ENCODE measurements at places on chromosomes 7 and 10. TPM values are rescaled to one million over a fixed set of nuclear protein-coding genes. Genes with fewer than 3 reads are reported as not detected.

GRCh38 chr10:47049056-47049851, 138.0 kb downstream of the PTPN20 start:
- no peak for DNase-seq

GRCh38 chr10:68553138-68553537, 7.0 kb upstream of the TET1 start:
- DNase-seq, result no peak

DNA sequence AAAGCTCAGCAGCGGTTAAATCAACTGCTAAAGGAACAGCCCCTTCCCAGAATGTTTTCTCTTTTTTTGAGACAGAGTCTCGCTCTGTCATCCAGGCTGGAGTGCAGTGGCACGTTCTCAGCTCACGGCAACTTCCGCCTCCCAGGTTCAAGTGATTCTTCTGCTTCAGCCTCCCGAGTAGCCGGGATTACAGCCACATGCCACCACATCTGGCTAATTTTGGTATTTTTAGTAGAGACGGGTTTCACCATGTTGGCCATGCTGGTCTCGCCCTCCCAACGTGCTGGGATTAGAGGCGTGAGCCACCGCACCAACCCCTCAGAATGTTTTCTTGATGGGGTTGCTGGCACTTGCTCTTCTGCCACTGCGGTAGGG, 59.8 kb upstream of the IL6 start:
- DNase-seq, result no peak

AKR1C4 gene
- total RNA-seq, result not detected

BTBD16 gene
- total RNA-seq, result 2.0 TPM
